ENCODE measurements at places on chromosomes 5 and 9.

DNA sequence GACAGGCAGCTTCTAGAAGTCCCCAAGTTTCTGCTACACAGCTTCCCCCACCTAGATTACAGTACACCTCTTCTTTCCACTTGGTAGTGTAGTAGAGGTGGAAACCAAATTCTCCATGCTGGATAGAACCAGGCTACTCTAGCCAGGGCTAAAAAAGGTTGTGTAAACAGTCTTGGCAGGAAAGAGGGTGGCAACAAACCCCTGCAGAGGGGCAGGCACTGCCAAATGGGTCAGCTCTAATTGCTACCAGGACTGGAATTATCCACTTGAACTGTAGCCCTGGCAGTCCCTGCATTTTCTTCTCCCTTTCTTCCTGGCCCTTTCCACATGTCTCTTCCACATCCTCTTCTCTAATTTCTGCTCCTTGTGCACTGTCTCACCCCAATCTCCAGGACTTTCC, 24.8 kb downstream of the RANBP3L start:
- DNase-seq: no peak

GRCh38 chr5:151139646-151140045, 17.9 kb downstream of the ANXA6 start:
- DNase-seq: no peak

GRCh38 chr9:89177012-89177943, 1.3 kb downstream of the SHC3 start:
- DNase-seq: no peak

DNA sequence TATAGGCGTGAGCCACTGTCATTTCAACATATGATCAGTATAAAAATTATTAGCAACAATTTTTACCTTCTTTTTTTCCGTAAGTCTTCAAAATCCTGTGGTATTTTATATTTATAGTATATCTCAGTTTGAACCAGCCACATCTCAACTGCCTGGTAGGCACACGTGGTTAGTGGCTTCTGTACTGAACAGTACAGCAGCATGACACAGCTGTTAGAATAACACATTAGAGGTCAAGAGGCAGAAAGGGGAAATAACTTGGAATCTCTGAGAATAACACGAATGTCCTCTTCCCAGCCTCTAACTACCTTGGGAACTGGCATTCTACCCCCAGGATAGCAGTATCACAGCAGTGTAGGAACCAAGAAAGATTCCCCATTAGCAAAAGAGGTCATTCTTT, 108.5 kb upstream of the IQGAP2 start:
- DNase-seq: no peak

DNA sequence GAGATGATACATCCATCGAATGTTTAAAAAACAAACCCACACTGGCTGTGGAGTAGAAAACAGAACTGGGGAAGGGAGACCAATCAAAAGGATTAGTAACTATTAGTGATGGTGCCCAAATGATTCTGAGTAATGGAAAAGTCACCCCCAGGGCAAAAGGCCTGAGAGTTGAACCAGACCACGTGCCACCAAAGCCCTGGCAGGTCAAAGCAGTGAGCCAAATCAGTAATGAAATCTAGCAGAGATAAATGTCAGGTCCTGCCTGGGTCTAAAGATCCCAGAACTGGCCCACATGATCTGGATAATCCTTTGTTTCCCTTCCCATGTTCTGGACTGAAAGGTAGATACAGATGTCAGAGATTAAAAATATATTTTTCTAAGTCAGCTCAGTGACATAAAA, 9.4 kb downstream of the OTULINL start:
- DNase-seq: no peak

DNA sequence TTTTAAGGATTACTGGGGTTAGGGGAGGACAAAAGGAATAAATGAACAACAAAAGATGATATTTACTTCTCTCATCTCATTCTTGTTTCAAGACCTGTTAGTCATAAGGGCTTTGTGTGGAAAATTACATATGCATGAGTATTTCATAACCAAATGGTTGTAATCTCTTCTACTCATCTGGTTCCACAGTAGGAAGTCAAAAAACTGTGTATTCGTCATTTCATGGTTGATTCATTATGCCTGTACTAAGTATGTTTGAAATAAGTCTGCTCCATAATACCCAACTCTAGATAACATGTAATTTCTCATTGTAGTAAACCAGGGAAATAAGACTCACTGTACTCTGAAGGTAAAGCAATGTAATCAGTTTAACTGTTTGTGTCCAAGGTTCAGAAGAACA, 212.9 kb downstream of the ARRDC3 start:
- no peak for DNase-seq

DNA sequence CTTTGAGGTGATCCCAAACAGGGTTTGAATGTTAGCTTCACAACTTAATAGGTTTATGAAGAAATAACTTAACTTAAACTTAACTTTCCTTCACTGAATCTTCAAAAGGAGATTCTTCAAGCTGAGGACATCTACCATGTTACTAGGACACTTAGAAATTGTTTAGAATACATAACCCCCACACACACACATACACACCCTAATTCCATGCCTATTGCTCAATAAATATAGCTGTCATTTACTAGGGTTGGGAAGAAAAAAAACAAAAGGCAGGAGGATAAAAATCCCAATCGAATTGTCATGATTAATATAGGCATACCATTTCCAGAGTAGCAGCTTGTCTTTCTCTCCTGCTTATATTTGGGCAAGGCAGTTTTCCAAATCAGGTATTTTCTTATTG, 68.3 kb downstream of the ALDH1A1 start:
- no peak for DNase-seq

GRCh38 chr5:111762895-111763294, 5.9 kb upstream of the NREP start:
- no peak for DNase-seq

DNA sequence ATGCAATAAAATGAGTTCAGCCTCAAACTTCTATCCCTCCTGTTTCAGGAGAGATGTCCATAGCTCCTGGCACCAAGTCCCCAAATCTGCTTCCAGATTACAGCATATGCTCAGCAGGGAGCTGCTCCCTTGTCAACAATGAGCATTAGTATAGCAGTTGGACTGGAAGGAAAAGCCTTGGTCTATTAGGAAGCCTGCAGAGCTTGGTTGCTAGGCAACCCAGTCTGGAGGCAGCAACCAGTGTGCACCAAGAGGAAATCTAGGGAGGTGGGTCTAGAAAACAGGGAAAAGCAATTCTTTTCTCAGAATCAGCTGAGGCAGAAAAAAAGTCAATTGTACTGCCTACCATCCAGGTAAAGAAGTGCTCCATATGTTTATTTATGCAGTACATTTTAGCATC, 229.5 kb upstream of the NMUR2 start:
- DNase-seq: peak; percentile 9

- DNase-seq: no peak
Measured at GRCh38 chr5:128487041-128487440, 51.0 kb downstream of the FBN2 start.

GRCh38 chr5:57663466-57663865, 180.9 kb upstream of the ACTBL2 start:
- no peak for DNase-seq

DNA sequence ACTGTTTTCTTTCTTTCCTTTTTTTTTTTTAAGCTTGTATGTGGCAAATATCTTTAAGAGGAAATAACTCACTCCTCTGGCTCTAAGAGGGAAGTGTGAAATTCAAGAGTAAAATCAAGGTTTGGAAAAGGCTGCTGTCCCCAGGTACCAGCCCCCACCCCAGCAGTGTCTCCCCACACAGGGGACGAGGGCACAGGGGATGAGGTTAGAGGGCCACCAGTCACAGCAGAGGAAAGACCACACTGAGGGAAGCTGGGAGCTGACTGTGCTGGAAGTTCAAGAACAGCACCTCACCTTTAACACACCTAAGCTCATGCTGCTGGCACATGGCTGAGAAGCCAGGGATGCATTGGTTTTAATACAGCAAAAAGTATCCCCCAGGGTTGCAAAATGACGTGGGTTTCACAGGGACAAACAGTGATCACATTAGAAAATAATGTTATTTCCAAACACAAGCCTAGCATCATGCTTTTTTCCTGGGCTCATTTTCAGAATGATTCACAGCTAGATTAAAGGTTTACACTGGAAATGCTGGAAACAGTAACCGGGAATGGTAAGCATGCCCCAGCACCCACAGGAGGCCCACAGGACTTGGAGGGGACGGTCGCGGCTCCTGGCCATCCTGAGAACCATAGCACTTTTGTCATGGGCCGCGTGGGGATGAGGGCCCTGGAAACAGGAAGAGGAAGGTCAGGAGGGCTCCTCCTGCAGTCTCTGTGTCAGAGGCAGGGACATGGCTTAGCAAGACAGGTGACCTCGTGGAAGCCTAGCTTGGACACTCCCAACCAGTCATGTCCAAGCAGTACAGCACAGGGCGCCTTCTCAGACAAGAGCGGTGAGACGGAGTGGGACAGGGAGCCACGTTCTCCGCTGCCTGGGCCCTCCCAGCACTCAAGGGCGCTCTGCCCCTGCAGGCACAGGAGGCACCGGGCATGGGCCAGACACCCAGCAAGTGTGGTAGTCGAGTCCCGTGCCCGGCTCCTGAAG, 6.9 kb downstream of the LPCAT1 start:
- DNase-seq: no peak

DNA sequence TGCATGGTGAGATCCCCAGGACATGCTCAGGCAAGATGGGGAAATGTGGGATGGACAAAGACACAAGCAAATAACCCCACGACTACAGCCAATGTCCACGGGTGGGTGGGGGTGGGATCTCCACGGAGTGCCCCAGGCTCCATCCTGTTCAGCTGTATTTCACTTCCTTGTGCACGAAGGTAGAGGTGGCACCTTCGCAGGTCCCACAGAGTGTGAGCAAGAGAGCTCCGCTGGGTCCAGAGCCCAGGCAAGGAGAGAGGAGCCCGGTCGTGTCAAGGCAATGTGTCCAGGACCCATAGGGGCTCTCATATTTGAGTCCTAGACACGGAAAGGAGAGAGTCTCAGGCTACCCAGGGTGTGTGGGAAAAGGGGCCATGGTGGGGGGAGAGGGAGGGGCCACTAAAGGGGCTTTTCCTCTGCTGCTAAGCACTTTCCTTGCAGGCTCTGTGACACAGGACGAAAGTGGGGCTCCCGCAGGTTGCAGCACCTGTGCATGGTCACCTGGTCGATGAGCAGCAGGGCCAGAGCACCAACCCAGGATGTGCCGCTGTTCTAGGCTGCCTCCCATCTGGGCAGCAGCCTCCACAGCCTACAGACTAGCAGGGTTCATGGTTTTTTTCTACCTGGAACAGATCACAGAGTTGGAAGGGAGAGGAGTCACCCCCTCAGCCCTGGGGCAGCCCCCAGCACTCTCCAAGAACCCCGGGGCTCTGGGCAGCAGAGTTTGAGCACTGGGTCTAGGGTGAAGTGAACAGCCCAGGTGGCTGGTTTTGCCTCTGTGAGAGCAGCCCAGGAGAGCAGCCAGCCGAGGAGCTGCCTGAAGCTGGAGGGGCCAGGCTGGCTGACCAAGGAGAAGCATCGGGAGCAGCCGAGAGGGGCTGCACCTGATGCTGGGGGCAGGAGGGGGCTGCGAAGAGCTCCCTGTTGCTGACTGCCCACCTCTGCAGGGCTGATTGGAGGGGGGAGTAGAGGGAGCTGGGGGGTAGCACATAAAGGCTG, 100.7 kb upstream of the MVB12B start:
- no peak for DNase-seq

- DNase-seq: no peak
Measured at GRCh38 chr5:144102361-144102760, 68.1 kb downstream of the YIPF5 start.

DNA sequence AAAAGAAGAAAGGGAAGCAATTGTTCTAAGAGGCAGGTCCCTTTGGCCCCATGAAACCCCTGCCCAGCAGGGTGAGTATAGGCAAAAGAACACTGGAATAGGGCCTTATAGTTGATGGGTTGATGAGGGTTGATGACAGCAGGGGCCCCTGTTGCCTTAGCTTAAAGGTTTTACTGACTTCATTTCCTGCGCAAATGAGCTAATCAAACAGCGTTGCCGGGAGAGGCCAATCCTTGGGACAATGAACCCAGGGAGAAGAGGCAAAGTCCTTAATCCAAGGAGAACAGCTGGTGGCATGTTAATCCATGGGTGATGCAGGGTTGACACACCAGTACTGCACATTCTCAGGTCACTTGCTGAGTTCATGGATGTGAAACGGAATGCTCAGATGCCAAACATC, 22.0 kb upstream of the EPB41L4B start:
- DNase-seq: no peak

DNA sequence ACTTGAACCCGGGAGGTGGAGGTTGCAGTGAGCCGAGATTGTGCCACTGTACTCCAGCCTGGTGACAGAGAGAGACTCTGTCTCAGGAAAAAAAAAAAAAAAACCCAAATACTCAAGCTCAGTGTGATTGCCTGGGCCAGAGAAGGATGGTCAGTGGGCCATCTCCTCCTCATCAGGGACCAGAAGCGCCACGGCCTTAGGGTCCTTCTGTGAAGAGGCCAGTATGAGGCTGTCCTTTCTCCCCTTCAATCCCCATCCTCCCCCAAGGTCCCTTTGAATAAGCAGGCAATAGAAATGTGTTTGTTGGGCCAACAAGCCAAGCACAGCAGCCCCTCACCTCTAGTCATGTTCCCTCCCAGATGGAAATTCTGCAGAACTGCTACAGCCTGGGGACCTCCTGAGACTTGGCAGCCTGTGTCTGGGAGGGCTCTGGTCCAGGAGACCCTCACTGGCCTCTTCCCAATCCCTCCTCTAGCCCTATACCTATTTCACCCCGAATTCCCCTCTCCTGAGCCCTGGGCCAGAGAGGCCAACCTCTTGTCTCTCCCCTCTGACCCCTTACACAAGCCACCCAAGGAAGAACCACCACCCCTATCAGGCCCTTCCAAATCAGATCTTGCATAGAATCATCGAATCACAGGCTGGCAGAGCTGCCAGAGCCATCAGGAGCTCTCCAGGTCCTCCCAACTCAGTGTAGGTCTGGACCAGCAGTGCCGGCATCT, 1.0 kb downstream of the CSF1R start:
- DNase-seq: no peak

- DNase-seq: no peak
Measured at GRCh38 chr9:135296735-135297455, 182.7 kb upstream of the PPP1R26 start.

DNA sequence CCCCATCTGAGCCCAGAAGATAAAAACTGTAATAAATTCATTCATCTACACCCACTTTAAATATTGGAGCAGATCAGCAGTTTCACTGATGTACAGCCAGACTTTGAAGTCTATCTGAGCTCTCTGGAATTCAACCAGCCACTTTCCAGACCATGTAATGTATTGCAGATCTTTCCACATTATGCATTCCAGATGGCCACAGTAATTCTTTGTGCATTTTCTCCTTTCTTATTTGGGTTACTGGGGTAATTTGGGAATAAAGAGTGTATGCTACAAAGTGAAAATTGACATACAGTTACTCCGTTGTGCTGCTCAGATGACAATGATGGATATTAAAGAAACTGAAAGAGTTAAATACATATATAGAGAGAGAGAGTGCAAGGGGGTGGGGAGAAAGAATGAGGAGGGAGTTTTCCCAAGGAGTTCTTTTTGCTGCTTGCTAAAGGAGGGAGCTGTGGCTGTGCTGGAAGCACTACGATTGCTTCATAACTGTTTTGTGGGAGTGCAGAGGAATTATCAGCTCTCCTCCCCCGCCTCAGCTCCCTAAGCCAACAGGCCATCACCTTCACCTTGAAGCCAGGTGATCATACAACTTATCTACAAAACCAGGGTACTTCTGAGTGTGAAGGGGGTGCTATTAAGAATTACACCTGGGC, 152.8 kb downstream of the GAS1 start:
- no peak for DNase-seq

- DNase-seq: no peak
Measured at GRCh38 chr9:70406434-70406862, 8.0 kb downstream of the KLF9 start.

- no peak for DNase-seq
Measured at GRCh38 chr5:92979716-92980115, 601.3 kb downstream of the NR2F1-AS1 start.

All from NCI-H2107 (cell line).